ENCODE measurements at places on chromosomes 13 and 19.

- DNase-seq = no peak
Observed at GRCh38 chr13:112809332-112810315, 119.8 kb downstream of the ATP11A start.

GRCh38 chr19:41366089-41366488 lies 2.1 kb upstream of the B9D2 start:
- DNase-seq = no peak

GRCh38 chr13:68808456-68808855 lies 1299.2 kb upstream of the ATXN8OS start:
- no peak for DNase-seq

- no peak for DNase-seq
Observed at GRCh38 chr19:18717601-18718000, 34.1 kb downstream of the CRTC1 start.

GRCh38 chr13:33101835-33102234 lies 85.6 kb downstream of the KL start:
- no peak for DNase-seq

DNA sequence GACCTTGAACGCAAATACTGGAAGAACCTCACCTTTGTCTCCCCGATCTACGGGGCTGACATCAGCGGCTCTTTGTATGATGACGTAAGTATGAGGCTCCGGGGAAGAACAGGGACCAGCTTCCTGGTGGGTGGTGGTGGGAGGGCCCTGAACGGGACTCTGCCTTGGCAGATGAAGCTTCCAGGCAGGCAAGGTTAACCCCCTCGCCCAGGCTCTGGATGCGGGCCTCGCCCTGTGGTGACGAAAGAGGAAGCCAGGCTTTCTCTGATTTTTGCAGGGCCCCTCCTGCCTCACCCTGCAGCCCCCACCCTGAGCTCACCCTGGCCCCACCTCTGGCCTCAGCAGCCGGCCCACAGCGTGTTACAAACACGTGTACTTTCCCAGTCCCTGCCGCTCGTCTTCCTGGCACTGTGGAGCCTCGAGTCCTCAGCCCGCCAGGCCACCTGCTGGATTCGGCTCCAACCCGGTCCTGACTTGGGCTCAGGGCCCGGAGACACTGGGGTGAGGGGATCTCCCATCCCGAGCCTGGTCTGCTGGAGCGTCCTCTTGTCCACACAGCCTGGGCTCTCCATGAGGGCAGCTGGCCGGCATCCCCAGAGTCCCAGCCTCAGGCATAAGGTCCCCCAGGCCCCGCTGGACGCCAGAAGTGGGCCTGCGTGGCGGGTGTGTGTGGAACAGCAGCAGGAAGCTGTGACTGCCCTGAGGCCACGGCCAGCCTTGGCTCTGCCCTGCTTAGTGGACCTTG lies 72.4 kb downstream of the KDM4B start:
- DNase-seq = no peak

- DNase-seq = no peak
Observed at GRCh38 chr19:33630880-33631608, 9.3 kb downstream of the CHST8 start.

DNA sequence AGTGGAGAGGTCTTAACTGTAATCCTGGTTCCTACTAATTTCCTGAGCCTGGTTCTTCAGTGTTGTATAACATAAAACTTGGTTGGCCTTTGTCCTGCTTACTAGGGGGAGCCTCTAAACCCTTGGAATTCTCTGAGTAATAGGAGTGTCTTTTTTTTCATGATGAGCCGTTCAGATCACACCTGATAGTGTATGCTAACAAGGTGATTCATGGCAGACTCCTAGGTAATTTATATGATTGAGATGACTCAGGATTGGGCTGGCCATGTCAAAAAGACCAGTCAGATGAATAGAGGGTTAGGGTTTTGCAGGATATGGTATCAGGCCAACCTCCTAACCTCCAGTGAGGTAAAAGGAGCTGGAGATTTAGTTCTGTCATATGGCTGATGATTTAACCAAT lies 135.8 kb upstream of the KLF12 start:
- DNase-seq = no peak

GRCh38 chr19:17454576-17455071 lies 6.1 kb downstream of the NXNL1 start:
- no peak for DNase-seq

- DNase-seq = no peak
Observed at GRCh38 chr13:21676611-21677021, 5.7 kb downstream of the FGF9 start.

GRCh38 chr13:105817498-105817897 lies 718.0 kb downstream of the EFNB2 start:
- DNase-seq = no peak

GRCh38 chr19:55227241-55228014 lies 1.1 kb downstream of the TMEM86B start:
- no peak for DNase-seq

DNA sequence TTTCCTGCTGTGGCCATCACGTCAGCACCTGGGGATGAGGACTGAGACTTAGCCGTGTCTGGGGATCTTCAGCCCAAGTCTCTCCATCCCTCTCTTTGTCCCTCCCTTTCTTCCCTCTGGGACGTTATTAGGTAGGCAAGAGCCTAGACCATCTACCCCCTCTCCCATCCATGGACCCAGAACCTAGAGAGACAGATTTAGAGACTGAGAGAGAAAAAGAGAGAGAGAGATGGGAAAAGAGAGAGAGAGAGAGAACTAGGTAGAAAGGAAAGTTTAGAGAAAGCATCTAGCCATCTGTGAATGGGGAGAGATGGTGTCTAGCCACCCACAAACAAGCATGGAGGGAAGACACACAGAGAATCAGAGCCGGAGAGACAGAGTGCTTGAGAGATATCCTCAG lies 473 bp downstream of the KLK4 start:
- no peak for DNase-seq

DNA sequence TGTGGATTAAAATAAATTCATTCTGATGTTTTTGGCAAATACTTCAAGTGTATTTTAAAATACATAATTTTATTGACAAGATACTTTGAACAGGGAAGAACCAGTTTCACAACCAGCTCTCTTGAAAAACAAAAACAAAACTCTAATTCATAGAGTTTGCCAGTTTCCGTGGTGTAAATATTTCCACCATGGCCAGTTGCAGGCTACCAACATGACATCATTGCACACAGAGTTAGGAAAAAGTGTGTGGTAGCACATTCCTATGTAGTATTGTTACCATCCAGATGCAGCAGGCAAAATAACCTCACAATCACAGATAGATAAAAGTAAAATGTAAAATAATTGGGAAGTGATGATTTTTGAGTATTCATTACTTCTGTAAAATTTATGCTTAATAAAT lies 7.7 kb upstream of the RNF113B start:
- DNase-seq = no peak

GRCh38 chr13:61187471-61187870 lies 228.2 kb downstream of the PCDH20 start:
- DNase-seq = no peak

DNA sequence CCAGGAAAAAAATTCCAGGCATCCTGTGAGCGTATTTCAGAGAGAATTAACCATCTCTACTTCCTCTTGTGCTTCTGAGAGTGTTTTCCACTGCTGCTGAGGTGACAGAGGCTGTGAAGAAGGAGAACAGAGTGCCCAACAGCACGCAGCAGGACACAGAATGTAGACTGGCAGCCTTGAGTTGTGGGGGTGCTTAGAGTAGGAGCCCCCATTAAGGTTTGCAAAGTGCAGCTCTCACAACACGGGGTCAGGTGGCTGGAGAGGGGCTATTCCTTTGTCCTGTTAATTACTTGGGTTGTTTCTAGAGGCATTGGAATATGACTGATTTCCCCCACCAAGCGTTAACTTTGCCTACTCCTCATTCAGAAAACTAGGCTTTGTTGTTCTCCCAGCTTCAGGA lies 370.6 kb downstream of the TSHZ3 start:
- DNase-seq = no peak

DNA sequence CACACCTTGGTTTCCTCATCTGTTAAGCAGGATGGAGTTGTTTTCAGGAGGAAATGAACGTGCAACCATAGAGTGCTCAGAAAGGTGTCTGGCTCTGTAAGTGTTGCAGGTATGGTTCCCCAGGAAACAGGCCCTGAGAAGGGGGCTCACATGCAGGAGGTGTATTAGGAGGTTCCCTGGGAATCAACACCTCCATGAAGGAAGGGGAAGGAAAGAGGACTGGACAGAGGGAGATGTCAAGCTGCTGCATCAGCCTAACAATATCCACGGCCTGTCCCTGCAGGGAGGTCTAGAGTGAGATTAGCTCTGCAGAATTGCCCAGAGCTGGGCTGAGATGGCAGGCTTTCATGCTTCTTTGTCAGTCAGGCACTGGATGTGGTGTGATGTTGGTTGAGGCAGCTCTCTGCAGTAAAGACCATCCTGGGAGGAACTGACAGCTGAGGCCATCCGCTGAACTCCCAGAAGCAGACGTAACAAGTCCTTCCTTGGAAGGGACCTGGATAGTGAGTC lies 373.3 kb downstream of the ZNF536 start:
- DNase-seq = no peak

- no peak for DNase-seq
Observed at GRCh38 chr19:30103981-30104380, 161.9 kb downstream of the URI1 start.

DNA sequence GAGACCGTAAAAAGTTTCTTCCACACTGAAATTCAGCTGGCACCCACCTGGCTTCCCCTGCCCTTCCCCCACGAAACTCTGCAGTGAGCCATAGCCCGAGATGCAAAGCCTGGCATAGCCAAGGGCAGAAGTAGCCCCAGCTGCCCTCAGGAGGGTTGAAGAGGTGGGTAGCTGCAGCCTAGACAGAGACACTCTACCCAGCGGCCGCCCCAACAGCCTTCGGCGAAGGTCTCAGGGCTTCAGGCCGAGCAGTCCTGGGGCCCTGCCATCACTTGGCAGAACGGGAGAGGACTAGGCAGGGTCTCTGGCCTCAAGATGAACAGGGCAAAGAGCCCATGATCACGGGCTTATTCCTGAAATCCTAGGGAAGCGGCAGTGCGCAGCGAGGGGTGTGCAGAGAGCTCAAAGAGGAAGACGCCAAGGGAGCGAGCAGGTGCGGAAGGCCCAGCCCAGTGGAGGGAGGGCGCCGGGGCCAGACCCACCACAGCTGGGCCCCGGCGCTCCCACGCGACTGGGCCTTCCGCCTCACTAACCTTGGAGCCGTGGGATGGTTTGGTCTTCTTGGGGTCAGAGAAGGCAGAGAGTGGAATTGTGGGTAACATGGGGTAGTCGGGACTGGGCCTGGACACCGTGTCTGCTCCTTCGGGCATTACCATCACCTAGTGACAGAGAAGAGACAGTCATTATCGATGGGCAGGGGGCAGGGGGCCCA lies 53.2 kb downstream of the MLLT1 start:
- DNase-seq = no peak

DNA sequence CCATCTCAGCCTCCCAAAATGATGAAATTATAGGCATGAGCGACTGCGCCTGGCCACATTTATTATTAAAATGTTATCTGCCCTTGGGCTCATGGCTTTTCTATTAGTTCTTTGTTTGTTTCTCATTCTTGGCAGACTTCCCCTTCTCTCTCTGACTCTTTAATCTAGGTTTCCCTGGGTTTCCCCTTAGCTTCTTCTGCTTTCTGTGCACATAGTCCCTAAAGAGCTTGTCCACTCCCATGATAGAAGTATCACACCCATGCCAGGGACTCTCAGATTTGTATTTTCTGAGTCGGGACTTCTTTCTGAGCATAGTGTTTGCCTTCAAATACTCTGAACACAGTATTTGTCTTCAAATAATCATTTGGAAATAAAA lies 38.6 kb upstream of the ITM2B start:
- DNase-seq = no peak

GRCh38 chr13:99384468-99384867 lies 77.3 kb upstream of the GPR183 start:
- DNase-seq = no peak

- no peak for DNase-seq
Observed at GRCh38 chr19:41403181-41403970, 5.8 kb downstream of the BCKDHA start.

DNA sequence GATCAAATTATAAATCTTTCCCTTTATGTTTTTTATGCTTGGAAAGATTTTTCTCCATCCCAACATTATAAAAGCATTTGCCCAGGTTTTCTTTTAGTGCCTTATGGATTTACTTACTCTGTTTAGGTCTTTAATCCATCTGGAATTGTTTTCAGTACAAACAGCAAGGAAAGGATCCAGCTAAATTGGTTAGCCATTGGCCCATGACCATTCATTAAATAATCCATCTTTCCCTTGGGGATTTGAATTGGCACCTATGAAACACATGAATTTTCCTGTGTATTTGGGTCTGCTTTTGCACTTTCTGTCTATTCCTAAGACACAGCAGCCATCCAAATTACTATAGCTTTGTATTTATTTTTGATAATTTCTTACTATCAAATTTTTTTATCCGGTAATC lies 28.8 kb upstream of the SHKBP1 start:
- no peak for DNase-seq

DNA sequence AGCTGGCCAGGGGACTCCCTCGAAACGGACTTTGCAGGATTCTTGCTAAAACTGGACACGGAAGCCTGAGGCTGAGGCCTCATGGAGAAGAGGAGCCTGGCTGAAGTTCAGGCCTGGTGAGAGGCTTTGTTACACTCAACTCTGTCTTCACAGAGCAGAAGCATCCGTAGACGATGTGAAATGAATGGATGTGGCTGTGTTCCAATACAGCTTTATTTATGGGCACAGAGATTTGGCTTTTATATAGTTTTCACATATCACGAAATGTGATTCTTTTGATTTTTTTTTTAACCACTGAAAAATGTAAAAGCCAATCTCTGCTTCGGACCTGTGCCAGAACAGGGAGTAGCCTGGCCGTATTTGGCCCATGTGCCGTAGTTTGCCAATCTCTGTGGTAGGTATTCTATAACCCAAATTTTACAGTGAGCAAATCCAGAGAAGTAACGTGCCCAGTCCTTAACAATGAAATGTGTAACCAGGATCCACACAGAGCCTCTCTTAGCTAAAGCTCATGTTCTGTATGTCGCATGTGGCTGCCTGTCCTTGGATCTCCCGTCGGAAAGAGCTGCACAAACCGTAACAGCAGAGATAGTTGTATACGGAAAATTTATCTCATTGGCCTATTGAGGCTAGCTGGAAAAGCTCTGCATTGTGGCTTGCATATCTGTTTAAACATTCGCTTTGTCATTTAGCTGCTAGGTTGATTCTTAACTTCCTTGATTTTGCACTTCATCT lies 171.6 kb upstream of the RNF113B start:
- no peak for DNase-seq

DNA sequence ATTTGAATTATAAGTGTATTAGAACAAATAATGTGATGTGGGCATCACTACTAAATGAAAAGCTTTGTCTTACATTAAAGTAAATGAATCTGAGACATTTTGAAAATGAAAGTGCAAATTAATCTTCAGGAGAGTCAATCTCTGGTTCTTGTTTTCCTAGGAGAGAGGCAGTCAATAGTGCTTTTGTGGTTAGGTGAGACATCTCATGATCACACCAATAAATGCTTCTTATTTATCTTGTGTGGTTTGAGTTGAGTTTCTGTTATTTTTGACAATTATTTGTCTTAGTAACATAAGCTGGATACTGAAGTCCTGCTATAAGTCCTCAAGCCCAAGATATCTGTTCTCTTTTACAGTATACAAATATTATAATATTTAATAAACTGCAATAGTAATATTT lies 1378.0 kb upstream of the PCDH9 start:
- DNase-seq = no peak

- DNase-seq = no peak
Observed at GRCh38 chr13:27355894-27356293, 68.5 kb upstream of the GTF3A start.

All from GM06990 (cell line).